ENCODE measurements at places on chromosomes 16 and 17. TPM values are rescaled to one million over a fixed set of nuclear protein-coding genes. Genes with fewer than 3 reads are reported as not detected.

EVPLL gene
- not detected for total RNA-seq

BRD7 gene
- 41.0 TPM for total RNA-seq

ZNF423 gene
- 2.5 TPM for total RNA-seq

FAM83G gene
- 24.0 TPM for total RNA-seq

RPL26 gene
- 3,525 TPM for total RNA-seq

FNDC8 gene
- not detected for total RNA-seq

TBC1D3 gene
- total RNA-seq, result not detected

CKLF gene
- total RNA-seq, result 95.9 TPM

PTX4 gene
- total RNA-seq, result 0.20 TPM

G6PC1 gene
- total RNA-seq, result not detected

RNF112 gene
- 0.10 TPM for total RNA-seq

TMC8 gene
- total RNA-seq, result 0.30 TPM

FOXL1 gene
- total RNA-seq, result 4.4 TPM

NPIPB8 gene
- total RNA-seq, result not detected

PARD6A gene
- 2.8 TPM for total RNA-seq

LRRC75A gene
- total RNA-seq, result 1.0 TPM

TBC1D3C gene
- total RNA-seq, result 0.13 TPM

IL17C gene
- 0.79 TPM for total RNA-seq

SNAI3 gene
- not detected for total RNA-seq

ZFP3 gene
- 0.94 TPM for total RNA-seq

KLHL10 gene
- not detected for total RNA-seq

CTRB2 gene
- total RNA-seq, result not detected

PRKAR1A gene
- 206 TPM for total RNA-seq

CD7 gene
- not detected for total RNA-seq

NRN1L gene
- total RNA-seq, result 0.69 TPM

ABCA6 gene
- 2.3 TPM for total RNA-seq

ITGB4 gene
- 2.5 TPM for total RNA-seq

HASPIN gene
- 9.4 TPM for total RNA-seq

CCL4L2 gene
- total RNA-seq, result not detected

PHOSPHO1 gene
- 0.54 TPM for total RNA-seq

SEPTIN12 gene
- total RNA-seq, result not detected

EMP2 gene
- 17.7 TPM for total RNA-seq

ABCC11 gene
- 0.20 TPM for total RNA-seq

CACNG5 gene
- not detected for total RNA-seq
